ENCODE measurements at places on chromosomes 7 and 10. TPM values are rescaled to one million over a fixed set of nuclear protein-coding genes. Genes with fewer than 3 reads are reported as not detected.

The CDC14C gene
- total RNA-seq = 0.11 TPM

The HOXA11 gene
- total RNA-seq = 8.3 TPM

The PNLIP gene
- total RNA-seq = not detected

The GARIN1A gene
- 0.89 TPM for total RNA-seq

The GPR146 gene
- 10.2 TPM for total RNA-seq

The AGK gene
- 35.5 TPM for total RNA-seq

The PLAU gene
- 13.8 TPM for total RNA-seq

The LDB1 gene
- total RNA-seq = 28.1 TPM

The OLAH gene
- not detected for total RNA-seq

The SPOCK2 gene
- not detected for total RNA-seq

The SLC18A3 gene
- not detected for total RNA-seq

The CXCL12 gene
- 364 TPM for total RNA-seq

The TAC1 gene
- not detected for total RNA-seq

The ASB4 gene
- total RNA-seq = not detected

The PIP gene
- not detected for total RNA-seq

The PAX4 gene
- total RNA-seq = not detected

The SSC4D gene
- total RNA-seq = not detected

The GATA3 gene
- not detected for total RNA-seq

The UTF1 gene
- total RNA-seq = not detected

The TMEM270 gene
- not detected for total RNA-seq

The HMX3 gene
- not detected for total RNA-seq

The SPDYE16 gene
- total RNA-seq = not detected

The HOXA13 gene
- total RNA-seq = 0.43 TPM

The SYNPO2L gene
- total RNA-seq = 0.11 TPM

The IL6 gene
- 18.7 TPM for total RNA-seq

The PDSS1 gene
- total RNA-seq = 4.0 TPM

The ABCB1 gene
- not detected for total RNA-seq

The CYP2C9 gene
- total RNA-seq = not detected
